Stimulated activated CD4-positive, alpha-beta T cell treated with anti-CD3 and anti-CD28 coated beads, Interleukin-1b, Interleukin-23, amount 100 ng/mL, for 4 hours (primary cell): ENCODE measurements at places on chromosomes 5 and 9.

GRCh38 chr5:96687812-96688453, 25.8 kb downstream of the CAST start:
- DNase-seq: no peak

DNA sequence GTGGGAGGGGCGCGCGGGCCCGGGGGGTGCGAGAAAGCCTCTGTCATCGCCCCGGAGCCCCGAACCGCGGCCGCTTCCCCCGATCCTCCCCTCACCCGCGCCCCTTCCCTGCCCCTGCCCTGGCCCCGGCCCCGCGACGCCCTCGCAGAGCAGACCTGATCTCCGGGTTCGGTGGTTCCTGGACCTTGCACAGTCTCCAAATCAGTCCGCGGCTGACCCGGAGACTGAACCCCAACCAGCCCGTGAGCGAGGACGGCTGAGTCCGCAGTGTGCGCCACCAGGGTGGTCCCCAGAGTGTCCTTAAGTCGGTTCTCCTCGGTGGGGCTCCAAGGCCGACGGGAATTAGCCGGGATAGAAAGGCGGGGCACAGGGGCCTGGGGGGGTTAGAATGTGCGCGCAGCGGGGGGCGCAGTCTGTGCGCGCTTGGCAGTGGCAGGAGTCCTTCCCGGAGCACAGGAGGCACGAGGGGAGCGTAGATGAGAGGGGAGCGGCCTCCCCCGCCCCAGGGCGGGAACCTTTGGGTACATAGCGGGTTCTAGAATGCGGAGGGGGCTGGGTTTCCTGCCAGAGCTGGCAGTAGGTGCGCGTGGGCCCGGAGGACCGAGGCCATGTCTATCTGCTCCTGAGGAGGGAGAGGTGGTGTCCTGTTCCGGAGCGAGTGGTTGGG, 779 bp downstream of the PKN3 start:
- DNase-seq: peak; percentile 39

- no peak for DNase-seq
Observed at GRCh38 chr5:113123618-113124017, 147.0 kb downstream of the DCP2 start.

- DNase-seq: no peak
Observed at GRCh38 chr5:142186514-142186856, 77.9 kb downstream of the NDFIP1 start.

GRCh38 chr9:74974558-74974957, 21.8 kb upstream of the C9orf40 start:
- DNase-seq: no peak

DNA sequence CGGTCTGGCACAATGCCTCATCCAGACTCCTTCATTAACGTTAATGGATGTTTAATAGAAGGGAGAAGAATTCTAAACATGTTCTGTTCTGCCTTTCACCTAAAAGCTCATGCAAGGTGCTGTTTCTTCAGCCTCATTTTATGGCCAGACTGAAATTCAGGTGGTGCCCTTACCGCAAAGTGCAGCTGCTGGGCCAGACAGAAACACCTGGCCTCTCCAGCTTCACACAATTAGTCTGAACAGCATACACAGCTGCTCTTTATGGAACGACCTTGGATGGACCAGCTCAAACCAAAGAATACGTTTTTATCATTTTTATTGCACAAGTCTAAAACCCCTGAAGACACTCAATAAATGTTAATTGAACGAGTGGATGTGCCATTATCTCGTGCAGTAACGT, 4.6 kb downstream of the SNCAIP start:
- no peak for DNase-seq

DNA sequence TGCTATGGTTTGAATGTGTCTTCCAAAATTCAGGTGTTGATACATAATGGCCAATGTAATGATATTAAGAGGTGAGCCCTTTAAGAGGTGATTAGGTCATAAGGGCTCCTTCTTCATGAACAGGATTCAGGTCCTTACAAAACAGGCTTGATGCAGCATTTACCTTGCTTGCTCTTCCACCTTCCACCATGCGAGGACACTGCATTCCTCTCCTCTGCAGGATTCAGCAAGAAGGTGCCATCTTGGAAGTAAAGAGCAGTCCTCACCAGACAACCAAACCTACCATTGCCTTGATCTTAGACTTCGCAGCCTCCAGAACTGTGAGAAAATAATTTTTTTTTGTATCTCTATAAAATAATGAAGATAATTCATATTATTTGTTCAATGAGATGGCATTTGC, 314.0 kb upstream of the SMARCA2 start:
- DNase-seq: no peak

GRCh38 chr5:31783731-31784130, 144.8 kb downstream of the PDZD2 start:
- no peak for DNase-seq

DNA sequence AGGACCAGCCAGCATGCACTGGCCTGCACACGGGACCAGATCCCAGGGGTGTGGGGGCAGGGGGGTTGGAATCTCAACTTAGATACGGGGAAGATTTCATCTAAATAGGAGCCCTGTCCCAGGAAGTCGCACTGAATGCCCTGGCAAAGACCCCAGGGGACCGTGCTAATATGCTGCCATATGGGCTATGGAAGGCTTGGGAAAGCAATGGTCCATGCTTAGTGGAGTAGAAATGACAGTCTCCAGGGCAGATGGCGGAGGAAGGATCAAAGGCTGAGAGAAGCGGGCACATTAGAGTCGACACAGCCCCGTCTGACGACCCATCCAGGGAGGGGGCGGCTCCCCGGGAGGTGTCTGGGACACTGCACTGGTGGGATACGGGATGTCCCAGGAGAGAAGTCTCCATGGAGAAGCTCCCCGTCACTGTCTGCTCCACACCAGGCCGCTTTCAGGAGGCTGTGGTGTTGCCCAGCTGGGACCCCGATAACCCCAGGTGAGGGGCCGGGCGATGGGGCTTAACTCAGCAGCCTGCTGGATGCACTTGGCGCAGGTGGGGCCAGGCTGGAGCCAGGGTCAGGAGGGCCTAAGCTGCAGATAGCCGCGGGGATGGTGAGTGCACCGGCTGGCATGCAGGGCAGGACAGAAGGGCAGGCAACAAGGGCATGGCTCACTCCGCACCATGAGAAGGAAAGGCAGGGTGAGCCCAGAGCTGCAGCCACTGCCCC, 377.7 kb upstream of the IRX1 start:
- no peak for DNase-seq

- DNase-seq: no peak
Observed at GRCh38 chr9:137664676-137665075, 45.9 kb downstream of the EHMT1 start.

DNA sequence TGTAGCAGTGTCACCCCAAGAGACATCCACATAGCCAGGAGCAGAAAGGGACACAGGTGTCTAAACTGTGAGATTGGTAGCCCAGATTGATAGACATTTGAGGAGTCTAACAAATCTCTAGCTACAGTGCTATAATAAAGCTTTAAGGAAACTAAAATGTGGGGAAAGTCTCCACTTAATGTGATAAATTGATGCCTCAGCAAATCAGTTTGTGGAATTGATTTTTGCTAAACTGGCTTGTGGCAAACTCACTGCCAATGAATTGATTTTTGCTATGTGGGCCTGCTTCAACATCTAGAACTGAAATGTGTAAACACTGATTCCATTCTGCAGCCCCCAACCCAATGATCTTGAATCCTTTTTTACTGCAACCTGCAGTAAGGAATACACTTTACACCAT, 16.8 kb upstream of the MAP3K1 start:
- DNase-seq: no peak

- no peak for DNase-seq
Observed at GRCh38 chr5:143045062-143045461, 274.9 kb downstream of the ARHGAP26 start.

GRCh38 chr9:34010979-34011378, 37.7 kb downstream of the UBAP2 start:
- DNase-seq: no peak

GRCh38 chr9:68643901-68644809, 60.9 kb upstream of the PIP5K1B start:
- DNase-seq: no peak

- DNase-seq: no peak
Observed at GRCh38 chr5:178224403-178224802, 8.2 kb downstream of the PHYKPL start.

DNA sequence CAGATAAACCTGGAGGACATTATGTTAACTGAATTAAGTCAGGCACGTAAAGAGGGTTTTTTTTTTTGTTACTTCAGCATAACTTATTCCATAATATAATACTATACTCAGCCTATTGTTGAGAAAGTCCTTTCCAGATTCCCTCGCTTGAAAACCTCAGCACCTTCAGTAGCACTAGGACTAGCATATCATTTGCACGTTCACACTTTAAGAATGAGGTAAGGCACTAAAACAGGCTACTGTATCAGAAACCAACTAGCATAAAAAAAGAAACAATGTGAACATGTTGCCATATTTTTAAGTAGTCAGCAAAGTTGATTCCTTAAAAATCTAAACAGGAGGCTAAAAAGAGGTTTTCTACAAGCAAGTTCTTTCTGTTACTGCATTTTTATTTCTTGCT, 504.0 kb downstream of the PTPRD start:
- no peak for DNase-seq

DNA sequence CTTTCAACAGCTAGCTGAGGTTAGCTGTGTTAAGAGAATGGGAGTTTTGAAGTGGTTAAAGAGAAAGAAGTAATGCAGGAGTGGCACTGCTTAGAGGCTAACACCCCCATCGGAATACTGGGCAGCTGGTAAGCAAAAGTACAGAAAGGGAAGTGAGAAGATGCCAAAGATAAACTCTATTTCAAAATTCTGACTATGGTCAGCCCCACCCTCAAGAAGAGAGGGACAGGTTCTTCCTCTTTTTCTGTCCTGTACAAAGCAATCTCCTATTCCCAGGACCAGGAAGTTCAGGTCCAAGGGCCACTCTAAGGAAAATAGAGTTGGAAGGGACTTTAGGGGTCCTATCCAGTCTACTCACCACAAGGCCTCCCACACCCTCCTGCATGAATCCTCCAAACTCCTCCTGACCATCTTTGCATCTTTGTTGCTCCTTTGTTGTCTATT, 45.9 kb upstream of the JAK2 start:
- no peak for DNase-seq

- no peak for DNase-seq
Observed at GRCh38 chr9:91162311-91162710, 199.4 kb downstream of the AUH start.

- no peak for DNase-seq
Observed at GRCh38 chr9:123347289-123348060, 8.5 kb upstream of the CRB2 start.

- no peak for DNase-seq
Observed at GRCh38 chr5:139863361-139863760, 67.8 kb downstream of the PSD2 start.

- DNase-seq: peak; percentile 39
Observed at GRCh38 chr5:95644351-95645042, 2.1 kb upstream of the RFESD start.

DNA sequence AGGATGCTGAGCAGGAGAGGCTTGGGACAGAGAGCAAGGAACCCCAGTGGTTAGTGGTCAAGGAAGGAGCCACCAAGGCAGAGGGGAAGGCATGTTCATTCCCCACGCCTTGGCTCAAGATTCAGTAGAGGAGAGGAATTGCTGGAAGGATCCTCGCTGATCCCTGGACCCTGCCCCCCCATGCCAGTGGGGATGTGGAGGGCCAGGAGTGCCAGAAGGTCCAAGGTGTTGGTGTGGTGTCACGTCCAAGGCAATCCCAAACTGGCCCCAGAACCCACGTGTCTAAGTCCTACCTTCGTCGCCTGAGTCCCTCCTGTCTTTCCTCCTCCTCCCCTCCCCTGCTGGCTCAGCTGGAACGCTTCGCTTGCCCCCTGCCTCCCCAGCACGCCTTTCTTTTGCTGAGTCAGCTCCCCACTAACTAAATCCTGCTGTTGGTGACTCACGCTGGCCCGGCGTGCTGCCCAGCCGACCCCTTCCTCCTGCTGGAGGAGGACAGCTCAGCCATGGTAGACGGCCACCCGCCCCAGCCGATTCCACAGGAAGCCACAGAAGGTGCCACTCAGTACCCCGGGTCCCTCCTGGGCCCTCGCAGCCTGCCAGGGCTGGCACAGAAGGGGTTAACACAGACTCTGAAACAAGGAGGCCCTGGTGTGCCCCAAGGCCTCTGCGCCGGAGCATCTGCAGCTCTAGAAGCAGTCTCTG, 37.6 kb upstream of the ORM1 start:
- no peak for DNase-seq

GRCh38 chr5:142978726-142979125, 208.5 kb downstream of the ARHGAP26 start:
- DNase-seq: no peak

- no peak for DNase-seq
Observed at GRCh38 chr5:116733991-116734975, 159.7 kb upstream of the SEMA6A start.

DNA sequence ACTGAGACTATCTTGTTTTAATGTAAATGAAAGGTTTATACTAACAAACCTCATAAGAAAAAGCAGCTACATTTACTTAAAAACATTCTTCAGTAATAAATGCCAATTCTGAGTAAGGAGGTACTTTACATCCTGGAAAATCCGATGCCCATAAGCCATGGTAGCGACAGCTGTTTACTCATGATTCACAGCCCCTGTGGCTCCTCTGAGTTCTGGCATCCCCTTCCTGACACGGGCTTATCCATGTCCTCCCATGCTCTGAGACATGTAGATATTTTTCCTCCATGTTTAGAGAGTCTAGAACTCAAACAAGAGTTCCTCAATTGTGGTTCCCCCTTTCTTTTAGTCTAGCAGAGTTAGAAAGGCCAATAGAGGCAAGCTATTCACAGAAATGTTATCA, 63.1 kb upstream of the DEPDC1B start:
- no peak for DNase-seq

- no peak for DNase-seq
Observed at GRCh38 chr5:61578858-61579503, 246.9 kb downstream of the ZSWIM6 start.

DNA sequence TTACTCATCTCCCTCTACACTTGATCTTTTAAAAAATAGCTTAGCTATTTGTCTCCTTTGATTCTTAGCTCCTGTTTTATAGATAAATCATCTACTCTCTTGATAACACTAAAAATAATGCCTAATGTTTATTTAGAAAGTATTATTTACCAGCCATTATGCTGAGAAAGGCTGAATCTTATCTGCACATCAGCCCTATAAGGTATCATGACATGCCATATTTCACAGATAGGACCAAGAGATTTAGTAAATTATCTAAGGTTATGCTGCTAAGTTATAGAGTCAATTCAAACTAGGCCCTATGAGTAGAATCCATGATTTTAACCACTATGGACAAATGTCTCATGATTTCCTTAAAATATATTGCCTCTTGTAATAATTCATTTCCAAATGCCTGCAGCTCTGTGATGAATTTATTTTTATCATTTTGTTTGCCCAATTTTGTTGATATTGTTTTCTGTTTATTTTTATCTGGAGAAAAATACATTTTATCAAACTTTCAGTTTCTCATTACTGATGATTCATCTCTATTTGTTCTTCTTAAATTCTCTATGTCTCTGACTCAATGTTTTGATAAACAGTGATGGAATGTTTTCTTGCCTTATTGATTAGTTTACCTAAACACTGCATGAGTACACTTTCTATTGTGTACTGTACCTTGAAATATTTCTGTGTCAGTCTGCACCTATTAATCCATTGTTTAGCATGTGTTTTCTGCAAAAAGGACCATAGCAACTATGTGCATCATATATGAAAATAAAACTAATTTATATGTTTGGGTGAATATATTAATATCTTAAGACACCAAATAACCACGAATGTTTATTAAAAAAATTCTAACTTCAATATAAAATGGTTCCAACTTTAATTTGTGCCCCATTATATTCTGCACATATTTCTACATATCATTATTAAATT, 300.8 kb downstream of the CDH9 start:
- no peak for DNase-seq
